MM.1S (cell line): ENCODE measurements at places on chromosomes 11 and 22.

- DNase-seq, result no peak
These were observed 5.1 kb upstream of the OR52R1 start for GRCh38 chr11:4809246-4809645.

DNA sequence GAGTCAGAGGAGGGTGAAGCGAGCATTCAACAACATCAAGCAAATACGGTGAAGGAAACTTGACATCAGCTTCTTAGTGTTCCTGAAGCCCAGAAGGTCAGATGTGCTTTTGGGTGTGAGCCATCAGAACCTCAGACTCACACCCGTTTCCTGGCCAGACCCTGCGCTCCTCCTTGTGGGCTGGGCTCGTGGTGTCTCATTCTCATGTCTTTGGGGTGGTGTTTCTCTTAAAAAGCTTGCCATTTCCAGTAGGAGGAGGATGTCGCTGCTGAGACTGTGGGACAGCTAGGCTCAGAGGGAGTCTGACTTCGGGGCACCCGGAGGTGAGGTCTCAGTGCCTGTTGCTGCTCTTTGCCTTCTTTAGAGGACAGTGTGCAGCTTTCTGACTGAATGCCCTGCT is 24.2 kb downstream of the PPFIBP2 start:
- DNase-seq, result no peak

- no peak for DNase-seq
These were observed 377.6 kb downstream of the LARGE1 start for GRCh38 chr22:33542722-33543121.

DNA sequence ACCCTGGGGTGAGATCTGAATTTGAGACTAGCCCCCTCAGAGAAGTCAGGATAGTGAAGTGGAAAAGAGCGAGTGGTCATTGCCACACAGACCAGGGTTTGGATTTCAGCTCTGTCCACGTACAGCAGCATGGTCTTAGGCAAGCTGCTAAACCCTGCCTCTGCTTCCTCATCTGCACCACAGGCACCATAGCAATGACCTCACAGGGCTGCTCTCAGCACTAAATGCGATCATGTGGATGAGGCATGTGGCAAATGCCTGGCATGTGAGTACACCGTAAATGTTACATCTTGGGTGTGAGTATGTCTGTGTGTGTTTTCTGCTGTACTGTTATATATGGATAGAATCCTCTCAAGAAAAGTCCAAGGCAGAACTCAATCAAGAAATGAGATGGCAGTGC is 15.8 kb downstream of the NAV2 start:
- no peak for DNase-seq
